ENCODE measurements at places on chromosomes 5 and 9. TPM values are rescaled to one million over a fixed set of nuclear protein-coding genes. Genes with fewer than 3 reads are reported as not detected.

TPPP gene
- 5.7 TPM for polyA plus RNA-seq

ARHGEF28 gene
- 3.4 TPM for polyA plus RNA-seq

NEURL1B gene
- polyA plus RNA-seq, result 2.7 TPM

KIAA0825 gene
- polyA plus RNA-seq, result 0.51 TPM

LECT2 gene
- polyA plus RNA-seq, result not detected

IL31RA gene
- polyA plus RNA-seq, result not detected

ACTBL2 gene
- polyA plus RNA-seq, result not detected

CAMK2A gene
- polyA plus RNA-seq, result not detected

TNFSF8 gene
- polyA plus RNA-seq, result 1.1 TPM
